Left ventricle myocardium inferior (tissue), 1 donor: ENCODE measurements at places on chromosomes 2 and 18.

GRCh38 chr2:235666213-235666781 is 172.5 kb downstream of the AGAP1 start:
- DNase-seq, result no peak

DNA sequence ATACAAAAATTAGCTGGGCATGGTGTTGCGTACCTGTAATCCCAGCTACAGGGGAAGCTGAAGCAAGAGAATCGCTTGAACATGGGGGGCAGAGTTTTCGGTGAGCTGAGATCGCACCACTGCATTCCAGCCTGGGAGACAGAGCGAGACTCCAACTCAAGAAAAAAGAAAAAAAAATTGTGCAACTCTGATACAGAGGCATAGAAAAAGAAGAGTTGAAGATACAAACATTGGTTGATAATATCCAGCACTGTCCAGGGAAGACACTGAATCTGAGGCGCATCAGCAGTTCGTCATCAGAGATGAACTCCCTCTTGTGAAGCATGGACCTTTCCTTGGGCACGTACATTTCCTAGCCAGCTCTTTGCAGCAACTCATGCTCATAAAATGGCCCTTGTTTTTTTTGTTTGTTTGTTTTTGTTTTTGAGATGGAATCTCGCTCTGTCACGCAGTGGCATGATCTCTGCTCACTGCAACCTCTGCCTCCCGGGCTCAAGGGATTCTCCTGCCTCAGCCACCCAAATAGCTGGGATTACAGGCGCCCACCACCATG is 16.7 kb upstream of the GALM start:
- DNase-seq, result no peak

DNA sequence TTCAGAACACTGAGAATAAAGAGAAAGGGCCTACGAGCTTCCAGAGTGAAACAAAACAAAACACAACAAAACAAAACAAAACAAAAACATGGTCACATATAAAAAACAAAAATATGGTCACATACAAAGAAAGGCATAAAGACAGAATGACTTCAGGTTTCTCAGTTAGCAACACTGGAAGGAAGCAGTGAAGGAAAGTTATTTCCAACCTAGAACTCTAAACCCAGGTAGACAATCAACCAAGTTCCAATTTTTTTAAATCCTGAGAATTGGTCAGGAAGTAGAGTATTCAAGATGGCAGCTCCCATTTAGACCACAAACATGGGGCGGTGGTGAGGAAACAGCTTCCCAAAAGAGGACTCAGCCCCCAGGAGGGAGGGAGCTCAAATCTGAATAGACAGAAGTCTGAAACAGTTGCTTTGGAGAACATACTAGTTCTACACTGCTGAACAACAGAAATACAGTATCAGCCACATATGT is 9.1 kb downstream of the DRC1 start:
- no peak for DNase-seq

DNA sequence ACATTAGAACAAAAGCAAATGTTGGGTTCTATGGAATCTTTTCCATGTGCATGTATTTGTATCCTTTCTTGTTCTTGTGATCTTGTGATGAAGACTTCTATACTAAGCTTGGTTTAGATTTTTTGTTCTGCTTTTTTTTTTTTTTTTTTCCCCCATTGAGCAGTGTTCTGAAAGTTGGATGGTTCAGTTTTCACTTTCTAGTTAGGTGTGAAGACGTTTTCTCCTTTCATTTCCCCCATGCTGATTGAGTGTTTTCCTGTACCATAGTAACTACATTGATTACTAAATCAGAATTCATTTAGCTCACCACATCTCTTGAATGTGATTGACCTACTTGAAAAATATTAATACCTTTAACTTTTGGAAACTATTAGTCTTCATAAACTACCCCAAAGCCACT is 34.1 kb downstream of the NOP58 start:
- no peak for DNase-seq

DNA sequence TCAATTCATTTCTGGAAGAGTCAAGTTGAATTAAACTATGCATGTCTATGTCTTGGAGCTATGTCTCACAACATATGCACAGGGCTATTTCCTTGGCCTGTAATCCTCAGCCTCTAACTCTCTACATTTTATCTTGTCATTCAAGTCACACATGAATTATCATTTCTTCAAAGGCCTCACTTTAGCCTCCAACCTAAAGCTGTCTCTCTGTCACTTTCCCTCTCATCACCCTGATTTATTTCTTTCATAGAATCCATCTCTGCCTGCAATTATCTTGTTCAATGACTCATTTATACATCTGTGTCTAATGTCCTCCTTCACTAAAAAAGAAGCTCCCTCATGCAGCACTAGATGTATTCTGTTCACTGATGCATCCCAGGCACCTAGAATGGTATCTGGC is 614.2 kb upstream of the REG3G start:
- no peak for DNase-seq

GRCh38 chr2:57842531-57842930 is 204.1 kb upstream of the VRK2 start:
- DNase-seq, result no peak

DNA sequence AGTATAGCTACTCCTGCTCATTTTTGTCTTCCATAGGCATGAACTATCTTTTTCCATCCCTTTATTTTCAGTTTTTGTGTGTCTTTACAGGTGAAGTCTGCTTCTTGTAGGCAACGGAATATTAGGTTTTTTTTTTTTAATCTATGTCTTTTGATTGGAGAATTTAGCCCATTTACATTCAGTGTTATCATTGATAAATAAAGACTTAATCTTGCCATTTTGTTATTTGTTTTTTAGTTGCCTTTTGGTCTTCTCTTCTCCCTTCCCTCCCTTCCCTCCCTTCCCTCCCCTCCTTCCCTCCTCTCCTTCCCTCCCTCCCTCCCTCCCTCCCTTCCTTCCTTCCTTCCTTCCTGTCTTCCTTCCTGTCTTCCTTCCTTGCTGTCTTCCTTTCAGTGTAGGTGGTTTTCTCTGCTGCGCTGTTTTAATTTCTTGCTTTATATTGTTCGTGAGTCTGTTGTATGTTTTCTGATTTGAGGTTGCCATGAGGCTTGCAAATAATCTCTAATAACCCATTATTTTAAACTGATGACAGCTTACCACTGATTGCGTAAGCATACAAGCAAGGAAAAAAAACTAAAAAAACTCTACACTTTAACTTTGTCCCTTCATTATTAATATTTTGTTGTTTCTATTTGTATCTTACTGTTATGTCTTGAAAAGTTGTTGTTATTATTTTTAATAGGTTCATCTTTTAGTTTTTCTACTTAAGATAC is 353.8 kb downstream of the PARD3B start:
- DNase-seq, result no peak

DNA sequence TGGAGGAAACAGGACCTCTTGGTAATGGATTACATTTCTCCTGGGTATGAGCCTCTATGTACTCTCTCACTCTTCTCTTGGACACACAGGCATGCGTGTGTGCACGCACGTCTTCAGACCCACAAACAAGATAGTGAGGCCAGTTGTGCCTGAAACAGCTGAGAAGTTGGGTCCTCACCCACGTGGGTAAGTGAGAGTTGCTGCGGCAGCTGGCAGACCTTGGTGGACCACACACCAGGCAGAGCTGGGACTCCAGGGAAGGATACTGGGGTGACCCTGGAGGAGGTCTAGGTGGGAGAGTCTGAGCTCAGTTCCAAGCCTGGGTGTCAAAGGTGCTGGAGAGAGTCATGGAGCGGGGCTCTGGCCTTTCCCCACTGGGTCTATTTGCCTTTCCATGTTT is 194.3 kb downstream of the HAUS1 start:
- DNase-seq, result no peak

DNA sequence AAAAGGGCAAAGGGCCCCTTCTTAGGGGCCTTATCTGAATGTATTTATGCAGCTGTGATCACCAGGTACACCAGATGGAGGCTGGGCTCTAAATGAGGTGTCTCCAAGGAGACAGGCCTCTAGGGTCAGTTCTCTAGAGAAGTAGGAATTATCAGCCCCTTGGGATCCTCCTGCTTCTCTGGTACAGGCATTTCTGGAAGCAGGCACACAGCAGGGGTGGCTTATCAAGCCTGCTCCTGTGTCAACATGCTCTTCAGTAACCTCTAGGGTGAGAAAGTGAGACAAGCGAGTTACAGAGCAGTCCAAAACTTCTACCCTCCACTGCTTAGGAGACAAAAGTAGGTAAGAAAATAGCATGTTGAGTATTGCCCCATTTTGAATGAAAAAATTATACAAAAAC is 13.8 kb downstream of the TPGS2 start:
- DNase-seq, result no peak

DNA sequence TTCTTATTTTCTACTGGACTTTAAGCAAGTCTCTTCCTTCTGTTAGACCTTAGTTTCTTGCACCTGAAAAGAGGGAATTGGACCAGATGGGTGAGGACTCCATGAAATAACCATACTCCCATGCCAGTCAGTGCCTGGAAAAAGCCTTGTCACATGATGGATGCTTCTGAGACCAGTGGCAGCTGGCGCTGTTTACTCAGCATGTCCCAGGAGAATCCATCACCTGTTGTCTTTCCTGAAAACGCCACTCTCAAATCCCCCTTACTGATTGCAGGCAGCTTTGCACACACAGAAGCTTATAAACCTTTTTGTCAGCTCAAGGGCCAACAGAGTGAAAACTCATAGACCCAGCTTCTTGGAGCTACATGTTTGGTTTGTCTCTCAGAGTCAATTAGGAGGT is 117.6 kb downstream of the POLE4 start:
- no peak for DNase-seq

DNA sequence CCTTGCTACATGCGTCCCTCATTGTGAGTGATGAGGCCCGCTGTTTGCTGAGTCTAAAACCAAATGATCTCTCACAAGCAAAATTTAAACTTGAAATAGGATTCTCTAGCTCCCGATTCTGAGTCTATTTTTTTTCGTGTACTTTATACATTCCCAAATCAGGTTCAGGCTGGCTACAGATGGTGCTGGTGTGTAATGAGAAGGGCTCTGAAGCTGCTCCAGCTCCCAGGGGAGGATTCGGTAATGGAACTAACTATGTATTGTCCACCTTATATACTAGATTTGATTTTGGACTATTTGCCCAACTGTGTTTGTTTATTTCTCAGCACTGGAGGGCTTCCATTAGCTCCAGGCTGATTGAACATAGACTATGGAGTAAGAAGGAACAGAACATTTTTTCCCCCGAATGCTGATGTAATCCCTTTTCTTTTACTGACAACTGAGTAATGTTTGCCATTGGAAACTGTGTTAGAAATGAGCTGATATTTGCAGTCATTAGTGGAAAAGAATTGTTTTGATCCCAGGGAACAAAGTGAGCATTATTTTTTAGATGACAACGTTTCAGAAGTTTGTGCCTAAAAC is 274.0 kb upstream of the FIGN start:
- no peak for DNase-seq

- DNase-seq, result no peak
Observed at GRCh38 chr18:75293591-75293990, 83.0 kb downstream of the TSHZ1 start.

DNA sequence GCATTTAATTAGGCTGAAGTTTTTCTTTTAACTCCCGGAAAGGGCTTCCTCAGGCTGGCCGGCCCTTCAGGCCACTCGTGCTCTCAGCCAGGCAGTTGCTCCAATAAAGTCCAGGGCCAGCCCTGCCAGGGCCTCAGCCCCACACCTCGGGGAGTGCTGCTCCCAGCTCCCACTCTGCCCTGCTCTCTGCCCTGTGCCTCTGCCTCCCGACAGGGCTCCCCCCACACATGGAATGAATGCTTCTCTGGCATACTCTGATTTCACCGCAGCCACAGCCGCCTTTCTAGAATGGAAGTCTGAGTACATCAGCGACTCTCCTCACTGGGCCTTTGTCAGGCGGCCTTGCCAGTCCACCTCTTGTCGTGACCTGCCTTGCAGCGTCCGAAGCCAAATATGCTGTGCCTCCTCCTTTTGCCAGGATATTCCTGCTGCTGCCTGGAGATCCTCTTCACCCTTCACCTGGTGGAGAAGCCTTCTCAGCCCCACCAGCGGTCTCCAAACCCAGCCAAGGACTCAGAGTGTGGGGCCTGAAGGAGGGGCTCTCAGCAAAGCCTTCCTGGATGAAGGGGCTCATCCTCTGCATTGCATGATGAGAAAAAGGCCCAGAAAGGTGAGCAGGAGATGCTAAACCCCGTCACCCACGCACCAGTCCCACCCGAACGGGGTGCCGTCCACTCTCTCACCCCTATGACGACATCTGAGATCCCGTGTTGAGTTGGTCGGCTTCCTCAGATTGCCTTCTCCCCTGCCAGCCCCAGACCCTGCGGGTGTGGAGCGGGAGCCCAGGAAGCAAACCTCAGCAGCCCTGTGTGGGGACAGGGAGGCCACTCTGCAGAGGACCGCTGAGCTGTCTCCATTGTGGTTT is 472.7 kb upstream of the HS6ST1 start:
- no peak for DNase-seq

DNA sequence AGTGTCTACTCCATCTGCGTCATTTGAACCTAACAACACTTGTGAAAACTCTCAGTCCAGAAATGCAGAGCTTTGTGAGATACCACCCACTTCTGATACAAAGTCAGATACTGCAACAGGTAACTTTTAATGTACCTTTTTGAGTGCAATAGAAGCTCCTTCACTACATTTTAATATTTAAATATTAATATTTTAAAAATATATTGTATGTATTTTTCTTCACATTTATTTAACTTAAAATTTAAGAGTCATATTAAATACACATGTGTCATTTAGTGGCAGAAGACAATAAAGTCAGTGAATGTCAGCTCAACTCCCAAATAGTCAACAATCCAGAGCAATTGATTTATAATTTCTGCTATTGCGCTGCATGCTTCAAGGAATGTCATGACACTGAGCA is 13.9 kb downstream of the UBXN4 start:
- DNase-seq, result no peak

GRCh38 chr2:125324273-125324672 is 1299.2 kb downstream of the CNTNAP5 start:
- DNase-seq, result no peak

- peak; percentile 84 for DNase-seq
Observed at GRCh38 chr2:218396688-218397462, 2.8 kb upstream of the CTDSP1 start.

DNA sequence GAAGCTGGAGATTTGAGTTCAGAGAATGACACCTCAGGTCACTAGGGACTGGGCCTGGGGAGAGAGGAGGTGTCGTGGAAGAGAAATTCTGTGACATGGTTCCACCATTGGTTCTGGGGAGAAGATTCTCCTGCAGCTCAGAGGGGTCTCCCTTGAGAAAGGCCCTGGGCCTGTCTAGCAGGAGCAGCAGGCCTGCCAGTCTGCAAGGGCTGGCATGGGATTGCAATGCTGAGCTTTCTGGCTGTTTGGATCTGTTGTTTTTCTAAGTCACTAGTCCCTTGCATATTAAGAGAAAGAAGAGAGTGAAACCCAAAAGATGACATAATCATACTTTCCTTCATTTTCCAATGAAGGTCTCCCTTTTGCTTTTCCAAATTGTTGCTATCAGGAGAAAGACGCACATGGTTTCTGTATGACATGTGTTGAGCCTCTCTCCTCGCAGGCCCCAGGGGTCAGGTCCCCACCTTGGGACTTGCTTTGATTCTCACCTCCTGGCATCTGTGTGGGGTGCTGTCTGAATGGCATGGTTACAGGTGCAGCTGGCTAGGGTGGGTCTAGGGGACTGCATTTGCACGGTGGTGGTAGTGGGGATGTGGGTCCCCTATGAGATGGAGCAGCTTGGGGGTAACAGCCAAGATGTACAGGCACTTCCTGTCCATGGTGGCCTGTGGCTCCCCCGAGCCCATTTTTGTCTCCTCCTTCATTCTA is 117.8 kb downstream of the GLI2 start:
- no peak for DNase-seq
